ENCODE measurements at places on chromosomes 3 and 15.

- peak; percentile 84 for DNase-seq
These were observed 46.2 kb downstream of the TBL1XR1 start for GRCh38 chr3:177150970-177151627.

- no peak for DNase-seq
These were observed 847.1 kb upstream of the ALCAM start for GRCh38 chr3:104519468-104520227.

DNA sequence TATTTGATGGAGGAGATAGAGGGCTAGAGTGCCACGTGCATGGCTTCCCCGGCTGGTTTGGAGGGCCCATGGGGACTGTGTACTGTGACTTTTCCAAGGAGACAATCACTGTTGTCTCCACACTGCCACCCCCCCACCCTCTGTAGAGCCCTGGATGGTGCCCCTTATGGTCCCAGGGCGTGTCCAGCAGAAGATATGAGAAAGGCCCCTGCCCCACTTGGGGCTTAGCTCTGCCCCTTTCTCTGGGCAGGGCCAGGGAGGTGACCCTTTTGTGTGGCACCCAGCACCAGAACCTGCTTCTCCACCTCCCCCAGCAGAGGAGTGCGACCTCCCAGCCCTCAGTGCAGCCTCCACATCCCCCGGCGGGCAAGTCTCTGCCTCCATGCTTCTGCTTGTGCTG is 32.1 kb downstream of the SPSB4 start:
- no peak for DNase-seq

DNA sequence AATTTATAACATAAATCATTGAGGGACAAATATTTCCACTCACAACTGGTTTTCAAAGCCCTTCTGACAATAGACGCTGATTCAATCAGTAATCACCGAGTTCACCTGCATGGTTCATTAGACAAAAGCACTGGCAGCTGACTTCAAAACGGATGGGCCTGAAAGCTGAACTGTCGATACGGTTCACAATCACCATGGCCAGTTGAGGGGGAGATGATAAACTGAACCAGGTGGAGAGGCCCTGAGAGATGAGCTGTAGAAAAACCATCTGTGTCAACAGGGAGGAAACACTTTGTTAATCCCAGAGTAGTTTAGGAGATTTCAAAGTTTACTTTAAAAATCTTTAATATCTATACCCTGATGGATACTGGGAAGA is 75.0 kb downstream of the PEX5L start:
- no peak for DNase-seq

- DNase-seq, result no peak
These were observed 584 bp upstream of the RPL32 start for GRCh38 chr3:12841970-12842328.

DNA sequence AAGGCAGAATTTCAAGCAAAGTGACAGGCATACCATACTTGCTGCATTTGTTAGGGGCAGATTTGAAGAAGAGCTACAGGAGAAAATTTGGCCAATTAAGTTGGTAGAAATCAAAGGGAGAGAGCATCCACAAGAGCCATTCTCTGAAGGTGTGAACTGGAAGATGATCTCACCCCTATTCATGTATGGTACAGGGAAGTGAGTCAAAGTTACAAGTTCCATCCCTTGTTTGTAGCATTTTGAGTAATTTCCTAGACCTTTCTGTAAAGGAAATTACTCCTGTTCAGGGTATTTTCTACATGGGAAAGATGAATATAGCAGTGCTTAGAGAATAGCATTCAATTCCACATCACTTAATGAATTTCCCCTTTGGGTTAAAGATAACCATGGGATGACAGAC is 28.4 kb downstream of the TTC14 start:
- no peak for DNase-seq

- no peak for DNase-seq
These were observed 23.1 kb upstream of the PDCD7 start for GRCh38 chr15:65156692-65157091.

GRCh38 chr15:99983886-99984286 is 250.6 kb upstream of the LYSMD4 start:
- DNase-seq, result no peak

- no peak for DNase-seq
These were observed 5.0 kb downstream of the ABTB1 start for GRCh38 chr3:127677541-127678314.

DNA sequence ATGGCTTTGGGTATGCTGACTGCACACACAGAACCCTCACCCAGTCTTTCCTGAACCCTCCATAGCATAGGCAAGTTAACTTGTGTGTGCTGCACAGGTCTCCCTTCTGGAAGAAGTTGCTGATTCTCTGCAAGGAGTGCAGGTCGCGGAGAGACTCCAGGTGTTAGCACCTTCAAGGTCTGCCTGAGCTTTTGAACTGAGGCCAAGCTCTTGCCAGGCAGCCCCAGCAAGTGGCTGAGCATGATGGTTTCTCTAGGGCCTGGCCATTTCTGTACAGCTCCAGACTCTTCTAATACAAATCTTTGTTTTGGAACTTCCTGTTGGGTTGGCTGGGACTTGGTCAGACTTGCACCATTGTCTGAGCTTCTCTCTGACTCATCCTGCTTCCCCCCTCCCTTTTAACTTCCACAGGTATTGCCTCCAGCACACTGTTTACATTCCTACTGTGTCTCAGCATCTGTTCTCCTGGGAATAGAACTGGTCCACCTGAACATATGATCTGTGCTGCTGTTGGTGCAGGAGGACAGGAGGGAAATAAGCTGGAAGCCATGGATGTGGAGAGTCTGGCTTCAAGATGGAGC is 53.3 kb downstream of the KY start:
- DNase-seq, result peak; percentile 18

DNA sequence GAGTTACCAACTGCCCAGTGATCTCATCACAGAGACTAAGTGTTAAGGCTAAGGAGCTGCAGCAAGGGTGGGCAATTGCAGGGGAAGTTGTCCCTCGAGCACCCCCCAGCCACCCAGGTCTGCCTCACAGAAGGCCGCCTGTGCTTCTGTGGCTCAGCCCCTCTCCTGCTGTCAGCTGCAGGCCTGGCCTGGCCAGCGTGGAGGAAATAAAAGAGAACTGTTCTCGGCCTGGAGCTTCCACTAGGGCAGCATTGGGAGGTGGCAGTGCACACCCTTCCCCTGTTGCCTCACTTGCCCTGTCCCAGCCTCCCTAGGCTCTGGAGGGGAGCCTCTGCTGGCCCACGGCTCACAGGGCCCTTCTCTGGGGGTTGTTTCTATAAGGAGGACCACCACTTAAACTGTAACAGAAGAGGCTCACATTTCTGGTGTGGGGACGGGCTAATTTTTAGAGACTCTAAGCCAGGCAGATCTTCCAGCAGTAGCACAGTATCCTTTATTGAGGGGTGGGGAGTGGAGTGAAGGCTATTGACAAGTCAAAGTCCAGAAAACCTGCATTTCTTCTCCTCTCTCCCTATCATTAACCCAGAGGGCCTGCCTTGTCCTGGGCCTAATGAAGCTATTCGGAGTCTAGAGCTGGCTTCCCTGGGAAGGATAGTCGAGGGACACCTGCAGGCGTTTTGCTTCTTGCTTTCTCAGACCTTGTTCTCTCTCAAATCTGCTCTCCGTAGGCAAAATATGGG is 75.6 kb upstream of the ADPGK start:
- DNase-seq, result no peak

DNA sequence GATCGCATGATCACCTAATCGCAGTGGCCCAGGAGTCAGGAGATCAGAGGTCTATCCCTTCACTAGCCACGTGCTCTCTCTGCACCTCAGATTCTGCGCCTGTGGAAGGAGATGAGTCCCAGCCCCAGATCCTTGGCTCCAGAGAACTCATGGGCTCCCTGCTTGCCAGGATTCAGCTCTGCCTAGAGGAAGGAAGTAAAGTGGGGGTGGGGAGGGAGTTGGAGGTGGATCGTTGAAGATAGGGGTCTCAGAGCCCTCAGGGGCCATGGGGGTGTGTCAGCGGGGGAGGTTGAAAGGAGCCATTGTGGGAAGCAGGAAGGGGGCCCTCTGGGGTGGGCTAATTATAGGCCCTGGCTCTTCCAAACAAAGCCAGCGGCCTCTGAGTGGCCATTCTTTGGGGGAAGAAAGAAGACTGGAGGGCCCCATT is 11.3 kb upstream of the STRA6 start:
- no peak for DNase-seq

- DNase-seq, result no peak
These were observed 58.4 kb upstream of the GYG1 start for GRCh38 chr3:148932972-148933371.

GRCh38 chr15:39125904-39126303 is 455.0 kb upstream of the THBS1 start:
- DNase-seq, result peak; percentile 49

DNA sequence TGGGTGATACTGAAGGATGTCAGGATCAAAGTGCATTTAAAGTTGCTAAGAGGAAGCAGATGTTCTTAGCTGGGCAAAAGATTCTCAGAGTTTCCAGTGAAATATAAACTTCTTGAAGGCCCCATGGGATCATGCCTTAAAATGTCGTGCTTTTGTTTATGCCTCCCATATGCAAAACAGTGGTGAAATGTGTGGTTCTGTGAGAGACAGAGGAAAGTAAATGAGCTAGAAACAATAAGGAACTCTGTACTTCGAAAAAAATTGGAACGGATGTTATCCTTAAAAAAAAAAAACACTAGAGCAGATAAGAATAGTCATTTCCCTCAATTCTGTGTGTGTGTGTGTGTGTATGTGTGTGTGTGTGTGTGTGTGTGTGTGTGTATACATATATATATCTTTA is 497.0 kb upstream of the TBL1XR1 start:
- peak; percentile 65 for DNase-seq

- DNase-seq, result no peak
These were observed 90.5 kb downstream of the TGFBR2 start for GRCh38 chr3:30696896-30697295.

GRCh38 chr3:24272875-24273274 is 221.8 kb downstream of the THRB start:
- no peak for DNase-seq

- DNase-seq, result no peak
These were observed 813.6 kb upstream of the ALCAM start for GRCh38 chr3:104553121-104553520.

- no peak for DNase-seq
These were observed 389.0 kb downstream of the LSAMP start for GRCh38 chr3:116056280-116056679.

- DNase-seq, result peak; percentile 100
These were observed 40.1 kb downstream of the TMEM44 start for GRCh38 chr3:194592798-194593752.

GRCh38 chr3:188951734-188952133 is 220.0 kb upstream of the TPRG1 start:
- no peak for DNase-seq

GRCh38 chr15:68423359-68424296 is 8.3 kb downstream of the ITGA11 start:
- no peak for DNase-seq

DNA sequence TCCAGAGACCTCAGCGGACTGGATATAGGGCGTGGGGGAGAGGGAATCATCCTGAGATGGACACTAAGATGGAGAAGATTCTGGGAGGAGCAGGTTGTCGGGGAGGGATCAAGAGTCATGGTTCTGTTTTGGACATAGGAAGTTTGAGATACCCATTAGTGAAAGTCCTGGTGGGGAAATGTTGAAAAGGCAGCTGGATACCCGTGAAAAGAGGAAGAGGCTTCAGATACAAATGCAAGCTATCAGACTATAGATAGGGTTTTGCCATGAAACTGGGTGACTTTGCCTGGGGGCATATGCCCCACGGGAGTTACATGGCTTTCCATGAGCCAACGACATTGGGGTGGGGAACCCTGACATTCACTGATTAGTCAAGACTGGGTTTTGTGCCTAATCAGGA is 1.1 kb upstream of the GPR62 start:
- DNase-seq, result no peak

- DNase-seq, result no peak
These were observed 126.0 kb downstream of the IMPG2 start for GRCh38 chr3:101194392-101194791.

DNA sequence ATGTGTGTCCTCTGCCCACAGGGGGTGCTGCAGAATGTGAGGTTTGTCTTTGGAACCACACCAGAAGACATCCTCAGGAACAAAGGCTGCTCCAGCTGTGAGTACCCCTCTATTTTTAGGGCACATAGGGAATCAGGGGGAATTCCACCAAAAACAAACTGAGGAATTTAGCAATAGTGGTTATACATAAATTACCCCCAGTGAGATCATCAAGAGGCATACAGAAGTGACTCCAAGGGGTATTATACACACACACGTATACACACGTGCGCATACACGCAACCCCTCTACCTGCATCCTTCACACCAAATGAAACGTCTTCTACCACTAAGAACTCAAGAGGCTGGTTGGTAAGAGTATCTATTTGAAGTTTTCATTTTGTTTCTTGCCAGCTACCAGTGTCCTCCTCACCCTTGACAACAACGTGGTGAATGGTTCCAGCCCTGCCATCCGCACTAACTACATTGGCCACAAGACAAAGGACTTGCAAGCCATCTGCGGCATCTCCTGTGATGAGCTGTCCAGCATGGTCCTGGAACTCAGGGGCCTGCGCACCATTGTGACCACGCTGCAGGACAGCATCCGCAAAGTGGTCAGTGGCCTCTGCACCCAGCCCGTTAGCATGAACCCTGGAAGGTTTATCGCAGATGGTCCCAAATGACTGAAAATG is 2.9 kb downstream of the THBS1 start:
- DNase-seq, result peak; percentile 65

GRCh38 chr3:41131224-41131623 is 68.1 kb upstream of the CTNNB1 start:
- no peak for DNase-seq

GRCh38 chr15:56739964-56740640 is 6.8 kb upstream of the ZNF280D start:
- DNase-seq, result no peak

DNA sequence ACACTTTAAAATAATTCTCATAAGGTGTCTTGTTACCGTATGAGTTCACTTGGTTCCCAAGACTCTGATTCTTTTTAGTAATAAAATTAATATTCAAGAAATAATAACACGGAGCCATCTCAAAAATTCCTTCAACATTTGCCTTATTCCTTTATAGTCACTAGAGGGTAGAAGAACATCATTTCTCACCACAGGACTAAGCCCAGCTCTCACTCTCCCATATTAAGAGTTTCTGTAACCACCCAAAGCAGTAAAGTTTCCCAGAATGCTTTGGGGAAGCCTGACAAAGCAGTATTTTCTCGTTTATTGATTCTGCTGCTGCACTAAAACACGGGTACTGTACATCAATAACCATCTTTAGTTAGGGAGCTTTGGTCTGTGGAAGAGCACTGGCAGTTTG is 114.9 kb downstream of the MCTP2 start:
- peak; percentile 15 for DNase-seq

- DNase-seq, result peak; percentile 93
These were observed 10.0 kb downstream of the DUSP7 start for GRCh38 chr3:52046186-52046901.

Data from fibroblast of the aortic adventitia (primary cell).